Large intestine (tissue), 12 donors: ENCODE measurements at places on chromosomes 2 and 18. TPM values are rescaled to one million over a fixed set of nuclear protein-coding genes. Genes with fewer than 3 reads are reported as not detected.

The HOXD1 gene
- 2.6 TPM for polyA plus RNA-seq

DNA sequence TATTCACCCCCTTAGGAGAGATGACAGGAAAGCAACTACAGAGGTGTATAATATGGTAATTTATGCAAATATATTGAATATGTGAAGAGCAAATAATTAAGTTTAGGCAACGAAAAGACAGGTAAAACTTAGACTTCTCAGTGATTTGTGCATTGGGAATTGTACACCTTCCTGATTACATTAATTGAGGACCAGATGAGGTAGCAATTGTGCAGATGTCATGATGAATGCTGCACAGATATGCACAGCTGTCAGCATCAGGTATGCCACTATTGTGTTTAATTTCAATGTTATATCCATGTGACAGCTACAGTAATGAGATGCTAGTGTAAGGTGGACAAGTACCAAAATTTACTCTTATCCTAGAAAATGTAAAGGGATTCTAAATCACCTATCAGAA lies 267.2 kb upstream of the FSIP2 start:
- no peaks in the 10 kb centered on the region for H3K4me1 ChIP-seq
- DNase-seq = no peak
- H3K4me3 ChIP-seq = no peak overlapping the region
- no peaks in the 10 kb centered on the region for H3K27me3 ChIP-seq
- no peaks in the 10 kb centered on the region for H3K36me3 ChIP-seq

DNA sequence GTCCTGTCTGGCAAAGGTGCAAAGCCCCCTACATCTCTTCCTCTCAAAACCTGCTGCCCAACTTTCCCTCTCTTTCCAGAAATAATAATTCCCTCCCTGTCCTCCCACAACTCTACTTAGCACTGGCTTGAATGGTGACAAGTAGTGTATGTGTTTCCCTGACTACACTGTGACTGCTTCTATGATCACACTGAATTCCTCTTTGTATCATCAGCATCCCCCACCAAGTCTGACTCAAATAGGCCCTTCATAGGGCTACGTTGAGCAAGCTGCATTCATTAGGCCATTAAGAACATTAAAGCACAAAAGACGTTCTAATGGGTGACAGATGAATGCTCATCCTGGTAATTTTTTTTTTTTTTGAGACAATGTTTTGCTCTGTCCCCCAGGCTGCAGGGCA lies 13.7 kb upstream of the ST3GAL5 start:
- H3K27ac ChIP-seq = no peak overlapping the region
- H3K27me3 ChIP-seq = peaks cover 4% of the 10 kb centered on the region
- no peak overlapping the region for H3K4me3 ChIP-seq
- DNase-seq = no peak

- no peak overlapping the region for H3K27ac ChIP-seq
- no peaks in the 10 kb centered on the region for H3K4me1 ChIP-seq
- no peak overlapping the region for H3K4me3 ChIP-seq
- H3K27me3 ChIP-seq = peaks cover 16% of the 10 kb centered on the region
Observed at GRCh38 chr2:19839438-19839837, 62.3 kb downstream of the TTC32 start.

DNA sequence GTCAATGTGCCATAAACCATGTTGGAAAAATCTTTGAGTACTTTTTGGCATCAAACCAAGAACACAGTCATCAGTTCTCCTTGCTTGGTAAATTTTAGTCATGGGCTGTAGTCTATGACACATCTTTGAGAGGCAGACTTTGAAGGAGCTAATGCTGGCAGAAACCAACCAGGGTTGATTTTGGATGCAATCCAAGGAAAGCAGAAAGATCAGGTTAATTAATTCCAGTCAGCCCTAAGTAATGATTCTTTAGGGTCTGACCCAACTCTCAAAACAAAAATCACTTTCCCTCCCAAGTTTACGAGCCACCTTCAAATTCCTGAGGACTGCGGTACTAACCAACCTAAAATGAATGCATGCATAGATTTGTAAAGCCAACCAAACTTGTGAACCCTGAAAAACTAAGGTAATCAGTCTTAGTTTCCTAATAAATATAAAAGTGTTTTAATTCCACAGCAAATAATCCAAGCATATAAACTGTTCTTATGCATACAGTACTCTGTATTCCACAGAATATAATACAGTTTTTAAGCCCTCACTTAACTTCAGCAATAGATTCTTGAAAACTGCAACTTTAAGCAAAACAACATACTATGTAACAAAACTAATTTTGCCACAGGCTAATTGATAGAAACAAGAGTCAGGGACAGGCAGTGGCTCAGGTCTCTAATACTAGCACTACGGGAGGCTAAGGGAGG lies 22.0 kb downstream of the AP1S3 start:
- no peak overlapping the region for H3K4me3 ChIP-seq
- no peaks in the 10 kb centered on the region for H3K4me1 ChIP-seq
- no peak overlapping the region for H3K27ac ChIP-seq
- H3K36me3 ChIP-seq = no peaks in the 10 kb centered on the region

- no peak overlapping the region for H3K4me3 ChIP-seq
- no peak for DNase-seq
- peaks cover under 1% of the 10 kb centered on the region for H3K4me1 ChIP-seq
Observed at GRCh38 chr18:9340472-9340871, 5.9 kb downstream of the TWSG1 start.

The CPLX4 gene
- not detected for polyA plus RNA-seq

The SPATA3 gene
- polyA plus RNA-seq = not detected

The ATP5MC3 gene
- 329 TPM for polyA plus RNA-seq

GRCh38 chr2:134310107-134311079 lies 56.5 kb downstream of the MGAT5 start:
- no peak for DNase-seq
- no peaks in the 10 kb centered on the region for H3K4me1 ChIP-seq
- no peaks in the 10 kb centered on the region for H3K36me3 ChIP-seq
- H3K27me3 ChIP-seq = no peaks in the 10 kb centered on the region

DNA sequence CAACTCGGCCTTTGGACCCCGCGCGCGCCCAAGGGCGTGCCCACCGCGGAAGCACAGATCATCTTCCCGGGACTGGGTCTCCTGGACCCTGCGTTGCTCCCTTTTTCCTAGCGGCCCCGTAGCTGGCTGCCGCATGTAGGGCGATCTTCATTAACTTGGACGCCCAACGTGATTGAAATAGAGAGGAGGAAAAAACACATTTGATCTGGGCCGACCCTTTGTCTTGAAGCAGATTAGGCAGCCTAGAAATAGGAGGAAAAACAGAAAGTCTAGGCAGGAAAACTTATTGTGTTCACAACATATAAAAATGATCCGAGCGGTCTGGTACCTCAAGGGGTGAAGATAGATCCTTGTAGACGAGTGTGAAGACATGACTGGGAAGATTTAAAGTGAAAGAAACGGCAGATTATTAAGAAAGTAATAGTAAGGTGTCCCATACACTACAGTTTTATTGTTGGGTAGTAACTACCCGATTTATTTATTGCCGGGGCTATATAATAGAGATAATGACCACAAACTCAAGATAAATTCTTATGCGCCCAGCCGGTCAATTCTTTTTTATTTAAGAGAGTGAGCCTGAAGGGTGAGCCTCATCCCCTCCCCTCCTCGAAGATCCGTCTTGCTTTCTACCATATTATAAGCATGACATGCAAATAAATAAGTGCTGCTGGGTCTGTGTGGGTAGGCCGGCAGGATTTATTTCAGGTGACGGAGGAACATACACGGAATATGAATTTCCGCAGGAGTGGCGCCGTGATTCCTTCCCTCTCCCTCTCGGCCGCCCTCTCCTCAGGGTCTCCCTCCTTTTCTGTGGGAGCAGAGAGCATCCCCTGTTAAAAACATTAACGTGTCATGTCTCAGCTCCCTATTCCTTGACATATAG lies 147.4 kb downstream of the MEIS1 start:
- H3K36me3 ChIP-seq = no peaks in the 10 kb centered on the region
- H3K27me3 ChIP-seq = peaks cover 73% of the 10 kb centered on the region
- peaks cover 10% of the 10 kb centered on the region for H3K4me1 ChIP-seq

DNA sequence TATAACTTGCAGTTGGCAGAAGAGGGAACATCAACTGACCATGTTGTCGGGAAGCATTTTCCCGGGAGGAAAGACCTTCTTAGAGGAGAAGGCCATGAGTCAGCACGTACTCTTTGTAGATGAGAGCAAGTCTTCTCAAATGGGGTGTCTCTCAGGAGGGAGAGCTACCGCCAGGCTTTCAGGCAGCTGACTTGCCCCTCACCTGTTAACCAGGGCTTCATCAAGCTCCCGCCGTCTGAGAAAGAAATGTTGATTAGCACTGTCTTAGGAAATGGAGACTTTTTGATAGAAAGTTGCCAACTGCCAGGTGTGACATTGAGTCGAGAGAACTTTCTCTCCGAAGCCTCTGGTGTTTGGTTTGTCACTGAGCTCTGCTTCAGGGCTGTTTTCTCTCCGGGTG lies 196.1 kb downstream of the ZNF407 start:
- H3K27ac ChIP-seq = no peak overlapping the region
- no peak for DNase-seq
- no peak overlapping the region for H3K4me3 ChIP-seq
- no peaks in the 10 kb centered on the region for H3K36me3 ChIP-seq
- H3K27me3 ChIP-seq = no peaks in the 10 kb centered on the region
- H3K4me1 ChIP-seq = no peaks in the 10 kb centered on the region

The GDF7 gene
- 0.13 TPM for polyA plus RNA-seq

The SERPINB10 gene
- not detected for polyA plus RNA-seq

DNA sequence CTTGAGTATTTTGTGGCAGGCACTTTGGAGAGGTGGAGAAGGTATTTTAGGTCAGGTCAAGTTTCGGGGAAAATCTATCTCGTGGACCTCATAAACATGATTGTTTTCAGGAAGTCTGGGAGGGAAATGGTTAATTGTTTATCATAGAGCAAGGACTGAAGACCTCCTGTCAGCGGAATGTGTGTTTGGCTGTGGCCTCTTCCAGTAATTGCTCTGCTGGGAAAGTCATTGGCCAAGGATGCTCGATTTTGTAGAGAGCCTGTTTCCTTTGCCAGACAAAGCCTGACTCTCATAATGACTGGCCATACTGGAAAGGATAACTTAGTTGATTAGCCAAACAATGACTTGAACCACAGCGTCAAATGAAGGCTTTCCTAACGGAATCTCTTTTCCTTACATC lies 30.0 kb downstream of the IL1R2 start:
- H3K4me1 ChIP-seq = no peaks in the 10 kb centered on the region
- H3K27ac ChIP-seq = no peak overlapping the region
- no peak overlapping the region for H3K4me3 ChIP-seq
- no peaks in the 10 kb centered on the region for H3K27me3 ChIP-seq
- H3K36me3 ChIP-seq = no peaks in the 10 kb centered on the region
- peak; percentile 33 for DNase-seq

DNA sequence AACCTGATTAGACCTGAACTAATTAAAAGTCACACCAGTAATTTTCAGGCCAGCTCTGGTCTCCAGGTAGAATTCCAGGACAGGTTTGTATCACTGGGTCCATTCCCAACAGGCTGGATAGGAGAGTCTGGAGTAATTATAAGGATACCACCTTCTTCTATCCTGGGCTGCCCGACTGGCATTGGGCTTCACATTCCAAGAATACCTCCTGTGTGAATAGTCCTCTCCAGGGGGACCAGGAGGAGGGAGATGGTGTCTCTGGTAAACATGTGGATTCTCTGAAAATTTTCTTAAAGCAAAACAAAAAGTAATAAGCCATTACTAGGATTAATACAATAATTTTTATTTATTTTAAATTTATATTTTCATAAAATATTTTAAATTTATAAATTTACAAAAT lies 17.3 kb downstream of the DUSP11 start:
- no peak overlapping the region for H3K4me3 ChIP-seq
- H3K4me1 ChIP-seq = no peaks in the 10 kb centered on the region

DNA sequence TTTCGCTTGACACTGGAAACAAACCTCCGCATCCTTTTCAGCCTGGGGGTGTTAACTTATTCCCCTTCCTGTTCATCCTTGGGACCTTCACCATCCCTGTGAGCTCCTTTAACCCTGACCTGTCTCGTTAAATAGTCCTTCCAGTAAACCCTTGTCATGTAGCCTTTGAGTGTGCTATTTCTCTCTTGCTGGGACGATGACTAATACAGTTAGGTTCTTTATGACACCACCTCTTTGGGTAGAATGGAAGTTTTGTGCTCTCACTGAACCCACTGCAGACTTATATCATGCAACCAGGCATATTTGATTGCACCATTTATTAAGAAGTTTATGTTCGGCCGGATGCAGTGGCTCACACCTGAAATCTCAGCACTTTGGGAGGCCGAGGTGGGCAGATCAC lies 40.5 kb upstream of the GAREM1 start:
- H3K36me3 ChIP-seq = no peaks in the 10 kb centered on the region
- DNase-seq = no peak
- no peaks in the 10 kb centered on the region for H3K4me1 ChIP-seq
- no peaks in the 10 kb centered on the region for H3K27me3 ChIP-seq
- H3K4me3 ChIP-seq = no peak overlapping the region

DNA sequence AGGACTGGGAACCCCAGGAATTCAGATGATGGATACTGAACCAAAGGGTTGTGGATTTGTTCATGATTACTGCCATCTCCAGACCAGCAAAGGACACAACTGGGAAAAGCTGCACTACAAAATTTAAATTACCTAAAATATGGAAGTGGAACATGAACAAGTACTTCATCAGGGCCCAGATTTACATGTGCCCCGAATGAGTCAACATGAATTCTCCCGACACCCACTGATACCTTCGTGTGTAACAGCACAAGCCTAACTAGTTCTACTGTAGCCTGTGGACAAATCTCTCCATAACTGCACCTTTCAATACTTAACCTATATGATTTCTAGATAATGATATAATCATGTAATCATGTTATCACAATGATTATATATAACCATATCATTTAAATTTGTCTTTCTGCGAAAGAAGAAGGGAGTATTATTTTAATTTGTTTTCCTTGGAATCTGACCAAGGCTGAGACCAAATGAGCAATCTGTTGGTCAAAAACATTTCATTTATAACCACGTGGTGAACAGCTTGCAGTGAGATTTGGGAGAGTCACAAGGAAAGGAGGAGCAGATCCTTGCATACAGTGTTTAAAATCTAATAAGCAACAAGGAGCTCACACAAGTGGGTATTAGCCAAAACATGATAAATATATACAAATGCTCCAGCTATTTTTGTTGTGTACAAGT lies 70.5 kb downstream of the CACNB4 start:
- no peak for DNase-seq
- H3K4me1 ChIP-seq = no peaks in the 10 kb centered on the region
- no peak overlapping the region for H3K27ac ChIP-seq
- H3K27me3 ChIP-seq = peaks cover 7% of the 10 kb centered on the region

- no peak overlapping the region for H3K27ac ChIP-seq
- peaks cover 17% of the 10 kb centered on the region for H3K4me1 ChIP-seq
- no peak overlapping the region for H3K4me3 ChIP-seq
- no peaks in the 10 kb centered on the region for H3K36me3 ChIP-seq
- no peak for DNase-seq
- no peaks in the 10 kb centered on the region for H3K27me3 ChIP-seq
Observed at GRCh38 chr2:174035981-174036742, 71.0 kb upstream of the SP3 start.
